ENCODE measurements at places on chromosomes 2 and 18.

GRCh38 chr2:33366473-33366872 is 110.0 kb upstream of the RASGRP3 start:
- no peak for DNase-seq

- no peak for DNase-seq
These were observed 25.9 kb upstream of the TMEM87B start for GRCh38 chr2:112029164-112029563.

GRCh38 chr2:28219758-28220368 is 172.8 kb upstream of the FOSL2 start:
- DNase-seq = no peak

DNA sequence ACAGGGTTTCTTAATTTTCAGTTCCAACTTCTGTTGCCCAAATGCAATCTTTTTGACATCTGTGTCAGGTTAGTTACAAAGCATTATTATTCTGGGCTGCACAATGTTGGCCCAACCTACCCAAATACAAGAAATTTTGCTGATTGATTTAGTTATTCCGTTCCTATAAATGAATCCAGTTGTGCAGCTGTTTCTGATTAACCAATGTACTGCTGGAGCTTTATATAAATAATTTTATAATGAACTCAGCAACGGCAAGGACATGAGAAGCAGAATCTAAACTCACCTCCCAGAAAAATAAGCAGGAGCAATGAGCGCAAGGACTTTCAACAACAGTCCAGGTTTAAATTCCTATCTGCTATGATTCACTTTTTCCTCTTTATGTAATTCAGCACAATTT is 76.3 kb upstream of the WIPF1 start:
- no peak for DNase-seq

DNA sequence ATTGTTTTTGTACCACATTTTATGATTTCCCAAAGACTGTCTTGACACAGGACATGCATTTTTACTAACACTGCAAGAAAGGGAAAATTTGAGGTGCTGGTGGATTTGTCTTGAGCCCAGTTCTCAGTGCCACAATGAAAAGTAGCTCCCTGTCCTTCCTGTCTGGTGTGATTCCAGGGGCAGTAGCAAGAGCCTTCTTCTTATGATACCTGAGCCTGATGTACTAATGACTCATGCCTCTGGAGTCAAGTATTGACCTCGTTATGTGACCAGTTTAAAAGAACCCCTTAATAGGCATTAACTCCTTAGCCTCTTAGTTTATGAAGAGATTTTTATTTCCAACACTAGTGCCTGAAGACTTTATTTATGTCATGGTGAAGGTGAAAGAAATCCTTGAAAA is 728.6 kb downstream of the SLC4A3 start:
- no peak for DNase-seq

DNA sequence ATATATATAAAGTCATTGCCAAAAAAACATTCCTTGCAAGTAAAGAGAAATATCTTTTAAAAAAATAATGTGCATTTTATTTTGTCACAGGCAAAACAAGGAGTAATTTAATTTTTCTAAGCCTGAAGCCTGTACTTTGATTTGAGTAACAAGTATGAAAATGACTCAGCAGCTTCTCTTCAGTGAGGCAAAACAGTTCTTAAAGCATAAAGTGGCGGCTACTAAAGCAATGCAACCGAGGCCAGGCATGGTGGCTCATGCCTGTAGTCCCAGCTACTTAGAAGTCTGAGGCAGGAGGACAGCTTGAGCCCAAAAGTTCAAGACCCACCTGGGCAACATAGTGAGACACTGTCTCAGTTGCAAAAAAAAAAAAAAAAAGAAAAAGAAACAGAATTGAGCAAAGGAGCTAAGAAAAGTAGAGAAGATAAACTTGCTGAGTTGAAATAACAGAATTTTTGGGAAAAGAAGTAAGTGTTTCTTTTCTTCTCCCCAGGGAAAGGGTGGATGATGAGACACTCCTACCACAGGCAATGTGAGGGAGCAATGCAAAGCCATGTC is 29.6 kb downstream of the DOK1 start:
- no peak for DNase-seq

DNA sequence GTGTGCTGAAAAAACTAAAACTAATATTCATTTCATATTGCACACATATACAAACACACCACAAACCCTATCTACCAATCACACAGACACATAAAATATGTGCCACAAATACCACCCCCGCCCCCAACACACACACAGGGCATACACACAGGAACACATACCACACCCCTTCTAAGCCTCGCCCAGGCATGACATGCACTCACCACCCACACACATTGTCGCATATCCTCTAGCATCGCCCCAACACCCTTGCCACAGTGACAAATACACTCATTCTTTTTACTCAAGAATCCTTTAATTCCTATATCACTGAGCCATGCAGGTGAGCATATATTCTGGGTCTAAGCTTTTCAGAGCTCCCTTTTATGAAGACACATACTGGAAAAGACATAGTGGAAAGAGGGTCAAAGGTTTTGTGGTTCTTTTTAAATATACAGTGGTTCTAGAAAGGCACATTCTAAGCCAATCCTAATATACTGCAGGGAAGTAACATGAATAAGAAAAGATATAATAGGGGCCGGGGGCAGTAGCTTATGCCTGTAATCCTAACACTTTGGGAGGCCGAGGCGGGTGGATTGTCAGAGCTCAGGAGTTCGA is 24.5 kb upstream of the LCLAT1 start:
- DNase-seq = no peak

DNA sequence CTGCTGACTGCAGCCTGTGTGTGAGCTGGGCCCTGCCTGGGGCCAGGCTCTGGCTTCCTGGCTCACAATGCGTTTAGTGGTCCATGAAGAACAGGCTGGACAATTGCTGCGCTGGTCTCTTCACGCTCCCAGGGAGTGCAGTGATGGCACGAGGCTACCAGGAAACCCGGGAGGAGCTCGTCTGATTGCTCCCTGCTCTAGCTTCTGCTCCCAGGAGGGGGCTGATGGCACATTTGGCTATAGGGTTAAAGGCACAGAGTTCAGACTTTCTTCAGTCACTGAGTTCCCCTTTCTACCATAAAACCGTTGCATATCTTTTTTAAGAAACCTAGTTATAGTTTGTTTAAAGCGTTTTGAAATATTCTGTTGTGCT is 60.1 kb downstream of the KCNF1 start:
- DNase-seq = no peak

GRCh38 chr2:64988420-64989125 is 626 bp upstream of the SLC1A4 start:
- DNase-seq = peak; percentile 25

- DNase-seq = no peak
These were observed 77.1 kb downstream of the ANKRD44 start for GRCh38 chr2:197233473-197233872.

DNA sequence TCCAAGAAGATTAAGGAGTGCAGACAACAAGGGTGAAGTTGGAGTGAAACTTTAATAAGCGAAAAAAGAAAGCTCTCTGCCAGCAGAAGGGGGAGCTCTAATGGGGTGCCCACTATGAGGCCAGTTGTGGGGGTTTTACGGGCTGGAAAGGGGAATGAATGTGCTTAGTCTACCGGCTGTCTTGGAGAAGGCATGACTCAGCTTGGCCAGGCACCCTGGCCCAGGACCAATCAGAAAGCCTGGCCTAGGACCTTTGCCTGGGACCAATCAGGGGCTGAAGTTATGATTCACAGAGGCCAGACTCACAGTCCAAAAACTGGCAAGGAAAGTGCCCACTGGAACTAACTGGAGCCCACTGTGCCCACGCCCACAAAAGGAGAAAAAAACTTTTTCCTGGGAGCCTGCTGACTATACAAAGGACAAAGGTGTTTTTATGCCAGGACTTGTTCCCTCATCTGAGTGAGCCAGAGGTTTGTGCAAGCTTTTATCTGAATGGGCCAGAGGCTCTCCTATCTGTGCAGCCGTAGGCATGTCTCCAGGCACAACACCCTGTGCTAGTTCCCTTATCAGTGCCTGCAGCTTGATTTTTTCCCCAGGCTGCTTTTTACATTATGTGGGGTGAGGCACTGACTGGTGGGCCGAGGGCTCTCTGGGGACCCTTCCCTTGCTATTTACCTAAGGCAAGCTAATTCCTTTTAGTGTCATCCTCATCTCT is 18.6 kb downstream of the CMPK2 start:
- DNase-seq = no peak

GRCh38 chr2:10930721-10931516 is 19.2 kb downstream of the KCNF1 start:
- no peak for DNase-seq

- DNase-seq = no peak
These were observed 360.7 kb upstream of the ETAA1 start for GRCh38 chr2:67036444-67036843.

DNA sequence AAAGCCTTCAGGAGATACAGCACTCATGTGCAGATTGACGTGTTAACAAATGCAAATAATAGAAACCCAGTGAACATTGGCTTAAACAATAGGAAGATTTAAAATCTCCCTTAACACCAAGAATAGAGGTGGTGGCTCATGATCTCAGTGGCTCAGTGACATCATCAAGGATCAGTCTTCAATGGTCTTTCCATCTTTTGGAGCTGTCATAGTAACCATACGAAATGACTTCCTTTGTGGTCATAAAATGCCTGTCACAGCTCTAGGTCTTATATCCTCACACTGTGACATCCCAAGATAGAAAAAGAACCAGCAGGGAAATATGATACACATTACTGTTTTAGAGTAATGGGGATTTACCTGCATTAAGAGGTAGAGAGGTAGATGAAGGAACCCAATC is 59.6 kb upstream of the ACKR3 start:
- DNase-seq = no peak

DNA sequence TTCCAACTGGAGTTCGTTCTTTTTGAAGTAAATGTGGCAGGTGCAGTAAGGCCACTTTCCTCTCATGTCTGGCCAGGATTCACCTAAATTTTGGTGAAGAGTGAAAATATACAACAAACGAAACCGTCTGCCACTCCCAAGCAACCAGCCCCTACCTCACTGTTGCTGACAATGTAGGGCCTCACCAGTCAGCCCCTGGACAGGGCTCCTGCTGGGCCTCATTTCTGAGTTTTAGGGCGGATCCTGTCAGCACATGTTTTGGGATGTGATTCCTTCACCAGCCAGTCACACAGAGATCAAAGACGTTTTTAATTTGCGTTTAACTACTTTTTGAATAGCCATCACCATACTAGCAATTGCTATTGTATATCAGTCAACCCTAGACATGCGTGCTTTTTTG is 185.0 kb downstream of the WDR7 start:
- no peak for DNase-seq

- DNase-seq = no peak
These were observed 29.9 kb downstream of the LIPG start for GRCh38 chr18:49591775-49592174.

GRCh38 chr2:13652531-13653313 is 936.0 kb downstream of the TRIB2 start:
- DNase-seq = no peak

DNA sequence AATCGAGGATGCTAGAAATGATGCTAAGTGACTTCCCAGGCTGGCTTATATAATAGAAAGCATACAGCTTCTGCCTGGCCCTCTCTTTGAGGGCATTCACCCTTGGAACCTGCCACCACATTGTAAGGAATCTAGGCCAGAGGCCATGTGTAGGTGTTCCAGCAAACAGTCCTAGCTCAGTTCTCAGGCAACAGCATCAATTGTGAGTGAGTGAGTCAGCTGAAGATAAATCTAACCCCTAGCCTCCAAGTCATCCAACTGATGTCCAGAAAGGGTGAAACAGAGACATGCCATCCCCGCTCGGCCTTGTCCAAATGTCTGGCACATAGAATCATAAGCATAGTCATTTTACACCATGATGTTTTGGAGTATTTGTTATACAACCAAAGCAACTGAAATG is 324.3 kb upstream of the KLHL14 start:
- DNase-seq = no peak

DNA sequence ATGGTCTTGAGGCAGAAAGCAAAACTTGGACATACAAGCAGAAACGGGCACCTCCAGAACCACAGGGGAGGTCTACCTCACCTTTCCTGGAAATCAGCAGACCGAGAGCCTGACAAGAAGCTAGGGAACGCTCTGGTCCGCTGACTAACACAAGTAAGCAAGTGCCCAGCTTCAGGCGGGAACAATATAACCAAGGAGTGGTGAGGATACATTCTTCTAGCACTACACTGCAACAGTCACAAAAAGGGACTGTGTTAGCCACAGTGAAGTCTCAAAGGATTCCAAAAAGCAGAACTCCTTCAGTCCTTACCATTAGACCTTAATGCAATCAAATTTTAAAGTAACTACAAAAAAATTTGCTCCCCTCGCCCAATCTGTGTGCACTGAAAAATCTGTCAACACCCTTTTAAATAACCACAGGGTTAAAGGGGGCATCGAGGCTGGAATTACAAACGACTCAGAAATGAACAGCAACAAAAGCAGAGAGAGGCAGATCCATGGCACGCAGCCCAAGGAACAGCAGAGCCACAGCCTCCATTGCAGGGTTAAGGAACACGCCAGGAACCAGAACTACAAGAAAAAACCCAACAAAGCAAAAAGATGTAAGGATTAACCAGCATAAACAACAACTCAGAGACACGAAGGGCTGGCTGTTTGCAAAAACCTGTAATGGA is 7.1 kb downstream of the THAP4 start:
- DNase-seq = no peak

DNA sequence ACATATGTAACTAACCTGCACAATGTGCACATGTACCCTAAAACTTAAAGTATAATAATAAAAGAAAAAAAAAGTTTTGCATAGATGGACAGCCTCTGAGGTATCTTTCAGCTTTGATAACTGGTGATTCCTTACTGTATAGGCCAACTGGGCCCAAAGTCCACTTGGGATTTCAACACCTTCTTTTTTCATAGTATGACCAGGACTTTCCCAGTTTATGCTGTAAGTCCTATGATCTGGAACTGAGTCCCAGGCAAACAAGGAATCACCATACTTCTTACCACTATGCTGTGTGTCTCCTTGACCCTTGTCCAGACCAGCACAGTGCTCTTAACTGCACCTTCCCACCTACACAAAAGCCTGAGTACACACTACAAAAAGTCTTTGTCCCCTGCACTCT is 205.1 kb upstream of the RBBP8 start:
- DNase-seq = no peak

DNA sequence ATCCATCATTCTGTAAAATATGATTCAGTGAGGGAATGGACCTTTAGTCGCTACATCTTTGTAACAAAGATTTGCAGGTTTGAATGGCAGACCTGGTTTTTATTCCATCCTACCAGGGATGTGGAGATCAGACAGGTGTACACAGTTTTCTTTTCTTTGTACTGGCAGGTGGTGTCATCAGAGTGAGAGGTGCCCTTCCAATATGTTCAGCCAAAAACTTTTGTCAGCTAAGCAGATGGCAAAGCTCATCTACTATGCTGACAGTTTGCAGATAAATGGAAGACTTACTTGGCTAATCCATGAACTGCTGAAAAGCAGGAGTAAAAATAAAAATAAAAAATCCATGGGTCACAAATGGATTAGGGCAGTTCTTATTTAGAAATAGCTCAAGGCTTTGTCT is 185.5 kb upstream of the DOK6 start:
- no peak for DNase-seq

Data from activated gamma-delta T cell (primary cell).